Aorta (tissue), 5 donors: ENCODE measurements at places on chromosomes 1 and 21. TPM values are rescaled to one million over a fixed set of nuclear protein-coding genes. Genes with fewer than 3 reads are reported as not detected.

- DNase-seq = no peak
Measured at GRCh38 chr1:212211371-212211770, 73.8 kb upstream of the PPP2R5A start.

DNA sequence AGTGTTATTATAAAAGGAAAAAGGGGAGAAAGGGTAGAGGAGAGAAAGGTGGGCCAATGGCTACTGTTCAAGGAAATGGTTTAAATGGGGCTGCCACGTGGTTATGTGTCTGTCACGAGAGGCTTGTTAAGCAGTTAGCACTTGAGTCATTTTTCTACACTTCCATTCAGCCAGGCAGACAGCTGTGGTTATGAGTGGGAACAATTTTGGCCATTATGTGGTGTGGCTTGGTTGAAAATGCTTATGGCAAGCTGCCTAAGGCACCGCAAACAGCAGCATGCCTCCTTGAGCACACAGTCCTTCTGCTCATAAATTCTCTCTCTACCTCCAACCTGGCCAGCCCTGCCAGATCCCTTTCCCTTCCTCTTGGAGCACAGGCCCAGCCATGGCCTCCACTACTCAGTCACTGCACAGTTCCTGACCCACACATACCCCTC, 3.2 kb upstream of the SRM start:
- DNase-seq = no peak

- DNase-seq = no peak
Measured at GRCh38 chr1:201181726-201182125, 8.9 kb upstream of the IGFN1 start.

DNA sequence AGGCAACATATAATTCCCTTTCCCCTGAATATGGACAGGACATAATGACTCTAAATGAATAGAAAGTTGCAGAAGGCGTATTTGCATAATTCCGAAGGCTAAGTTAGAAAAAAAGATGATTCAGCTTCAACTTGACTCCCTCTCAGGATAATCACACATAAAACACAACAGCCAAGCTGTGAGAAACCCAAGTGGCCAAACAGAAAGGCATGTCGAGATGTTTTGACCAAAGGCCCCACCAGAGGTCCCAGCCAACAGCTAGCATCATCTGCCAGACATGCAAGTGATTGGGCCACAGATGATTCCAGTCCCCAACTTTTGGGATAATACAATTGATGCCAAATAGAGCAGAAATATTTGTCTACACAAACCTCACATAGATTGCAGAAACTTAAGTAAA, 444.9 kb downstream of the LTN1 start:
- peak; percentile 61 for DNase-seq

- no peak for DNase-seq
Measured at GRCh38 chr1:182069028-182069466, 7.5 kb upstream of the ZNF648 start.

- no peak for DNase-seq
Measured at GRCh38 chr1:75727571-75727970, 3.1 kb downstream of the ACADM start.

- DNase-seq = no peak
Measured at GRCh38 chr1:205496661-205497060, 7.8 kb upstream of the CDK18 start.

GRCh38 chr1:21024918-21025317, 151.8 kb downstream of the EIF4G3 start:
- DNase-seq = no peak

DNA sequence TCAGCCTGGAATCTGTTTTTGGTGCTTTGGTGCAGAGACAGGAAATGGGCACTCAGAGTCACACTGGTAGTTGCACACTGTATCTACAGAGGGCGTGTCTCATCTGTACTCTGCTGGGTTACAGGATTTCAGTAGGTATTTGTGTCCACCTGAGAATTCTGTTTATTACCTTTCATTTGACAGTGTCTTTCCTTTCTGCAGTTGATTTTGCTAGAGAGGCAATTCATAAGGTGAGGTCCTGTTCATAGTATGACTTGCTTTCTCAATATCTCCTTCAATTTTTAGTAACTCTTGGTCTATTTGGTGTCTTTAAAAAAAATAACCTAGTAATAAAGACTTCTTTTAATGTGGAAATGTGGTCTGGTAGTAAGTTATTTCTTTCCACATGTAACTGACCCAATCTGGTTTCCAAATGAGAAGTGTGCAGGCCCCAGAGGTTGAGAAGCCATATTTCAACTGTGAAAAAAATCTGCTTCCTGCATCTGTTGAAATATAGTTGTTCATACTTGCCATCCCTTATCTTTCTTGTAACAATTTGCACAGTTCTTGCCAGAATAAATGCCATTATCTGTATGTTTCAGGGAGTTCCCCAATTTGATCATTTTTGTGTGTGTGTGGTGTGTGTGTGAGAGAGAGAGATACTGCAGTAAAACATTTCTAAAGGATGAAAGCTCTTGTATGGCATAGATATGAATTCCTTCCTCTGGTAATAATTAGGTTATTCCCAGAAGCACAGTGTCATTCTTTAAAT, 78.4 kb upstream of the DNAJC6 start:
- no peak for DNase-seq

GRCh38 chr1:194908643-194909042, 1699.6 kb downstream of the KCNT2 start:
- DNase-seq = no peak

- no peak for DNase-seq
Measured at GRCh38 chr1:247294282-247294681, 37.4 kb downstream of the ZNF496 start.

DNA sequence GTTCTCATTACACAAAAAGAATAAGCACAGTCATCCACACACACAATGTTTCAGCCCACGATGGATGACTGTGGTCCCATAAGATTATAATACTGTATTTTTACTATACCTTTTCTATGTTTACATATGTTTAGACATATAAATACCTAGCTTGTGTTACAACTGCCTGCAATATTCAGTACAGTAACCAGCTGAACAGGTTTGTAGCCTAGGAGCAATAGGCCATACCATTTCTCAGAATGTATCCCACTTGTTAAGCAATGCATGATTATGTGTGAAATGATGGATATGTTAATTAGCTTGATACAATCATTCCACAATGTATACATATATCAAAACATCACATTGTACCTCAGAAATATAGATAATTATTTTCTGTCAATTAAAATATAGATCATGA, 33.2 kb upstream of the SAMD13 start:
- DNase-seq = no peak

GRCh38 chr1:221439747-221440501, 302.0 kb downstream of the DUSP10 start:
- DNase-seq = no peak

GRCh38 chr1:208979776-208980175, 603.7 kb upstream of the CAMK1G start:
- DNase-seq = no peak

- DNase-seq = no peak
Measured at GRCh38 chr1:196464480-196464941, 143.7 kb downstream of the KCNT2 start.

GRCh38 chr1:192620071-192620635, 15.8 kb upstream of the RGS13 start:
- no peak for DNase-seq

- DNase-seq = no peak
Measured at GRCh38 chr1:170203693-170204092, 57.9 kb downstream of the NTMT2 start.

The KCNJ6 gene
- total RNA-seq = not detected

The PRAMEF17 gene
- not detected for total RNA-seq

The LEMD1 gene
- total RNA-seq = not detected

The TMPRSS2 gene
- total RNA-seq = not detected

The OR2AK2 gene
- total RNA-seq = not detected

The LRRC38 gene
- not detected for total RNA-seq

The S100A14 gene
- total RNA-seq = not detected
